ENCODE measurements at places on chromosomes 2 and 18.

DNA sequence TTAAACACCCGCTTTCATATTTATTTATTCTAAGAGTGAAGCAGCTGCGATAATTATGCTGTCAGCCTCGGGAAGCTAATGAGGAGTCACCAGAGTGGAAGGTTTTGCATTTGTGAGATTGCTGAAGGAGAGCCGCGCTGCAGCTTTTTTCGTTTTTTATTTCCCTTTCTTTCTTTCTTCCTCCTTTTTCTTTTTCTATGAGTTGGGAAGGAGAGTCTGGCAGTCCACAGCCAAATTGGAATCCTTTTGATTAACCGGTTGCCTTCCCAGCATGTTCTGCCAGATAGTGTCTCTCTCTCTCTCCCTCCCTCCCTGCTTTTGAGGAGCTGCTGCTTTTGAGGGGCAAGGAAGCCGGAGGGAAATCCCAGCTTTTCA, 82.1 kb downstream of the CDK15 start:
- DNase-seq = no peak

DNA sequence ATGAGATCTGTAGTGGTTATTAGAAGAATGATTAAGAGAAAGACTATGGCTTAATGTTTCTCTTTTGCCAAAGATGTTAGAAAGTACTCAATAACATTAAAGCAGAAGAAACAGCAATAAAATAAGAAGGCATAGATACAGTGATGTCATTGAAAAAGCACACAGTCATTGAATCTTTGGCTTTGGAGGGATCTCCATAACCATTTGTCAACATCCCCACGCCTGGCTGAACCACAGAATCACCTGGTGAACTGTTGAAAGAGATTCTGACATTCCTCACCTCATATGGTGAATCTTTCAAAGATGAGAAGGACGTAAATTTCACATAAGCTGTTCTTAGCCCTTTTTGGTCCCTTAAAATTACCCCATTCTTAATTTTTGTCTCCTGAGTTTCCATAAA, 324.6 kb upstream of the NRP2 start:
- DNase-seq = no peak

- DNase-seq = peak; percentile 33
These were observed 9.3 kb downstream of the RHOB start for GRCh38 chr2:20456116-20456571.

DNA sequence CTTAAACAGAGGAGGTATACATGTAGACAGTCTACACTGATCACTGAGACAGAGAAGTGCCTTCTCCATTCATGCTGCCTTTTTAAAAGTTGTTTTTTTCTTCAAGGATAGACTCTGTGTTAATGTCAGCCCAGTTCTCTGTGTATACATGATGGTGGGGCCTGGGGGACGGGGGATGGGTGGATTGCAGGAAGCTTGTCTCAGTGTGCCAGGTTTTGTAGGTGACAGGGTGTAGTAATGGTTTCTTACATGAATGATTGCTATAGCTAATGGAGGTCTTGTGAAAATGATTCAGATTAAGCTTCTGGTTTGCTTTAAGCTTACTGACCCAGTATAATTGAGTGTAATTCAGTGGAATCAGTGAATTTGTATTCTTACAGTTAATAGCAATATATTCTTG, 423.6 kb downstream of the PTPRM start:
- no peak for DNase-seq

- DNase-seq = no peak
These were observed 8.5 kb downstream of the CHST10 start for GRCh38 chr2:100408941-100409340.

DNA sequence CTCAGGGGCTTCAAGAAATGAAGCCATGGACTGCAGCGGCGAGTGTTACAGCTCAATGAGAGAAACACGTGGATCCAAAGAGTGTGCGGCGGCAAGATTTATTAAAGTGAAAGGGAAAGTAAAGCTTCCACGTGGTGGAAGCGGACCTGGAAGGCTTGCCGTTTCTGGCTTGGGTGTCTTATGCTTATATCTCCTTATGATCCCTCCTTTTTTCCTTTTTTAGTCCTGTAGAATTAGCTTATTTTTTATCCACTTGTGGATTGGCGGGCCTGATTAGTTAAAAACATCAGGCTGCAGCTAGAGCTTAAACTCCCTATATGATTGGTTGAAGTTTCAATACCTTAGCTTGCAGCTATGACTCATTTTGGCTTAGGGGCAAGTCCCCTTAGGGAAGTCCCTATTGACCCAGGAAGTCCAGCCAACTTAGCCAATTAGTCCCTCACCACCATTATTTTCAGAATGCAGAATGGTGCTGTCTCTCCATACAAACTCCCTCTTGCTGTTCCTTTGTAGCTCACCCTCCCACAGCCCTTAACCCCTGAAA, 11.6 kb upstream of the HNMT start:
- no peak for DNase-seq

- no peak for DNase-seq
These were observed 888 bp upstream of the TWSG1 start for GRCh38 chr18:9333441-9334328.

GRCh38 chr2:149033716-149034115, 4.8 kb upstream of the LYPD6B start:
- no peak for DNase-seq

DNA sequence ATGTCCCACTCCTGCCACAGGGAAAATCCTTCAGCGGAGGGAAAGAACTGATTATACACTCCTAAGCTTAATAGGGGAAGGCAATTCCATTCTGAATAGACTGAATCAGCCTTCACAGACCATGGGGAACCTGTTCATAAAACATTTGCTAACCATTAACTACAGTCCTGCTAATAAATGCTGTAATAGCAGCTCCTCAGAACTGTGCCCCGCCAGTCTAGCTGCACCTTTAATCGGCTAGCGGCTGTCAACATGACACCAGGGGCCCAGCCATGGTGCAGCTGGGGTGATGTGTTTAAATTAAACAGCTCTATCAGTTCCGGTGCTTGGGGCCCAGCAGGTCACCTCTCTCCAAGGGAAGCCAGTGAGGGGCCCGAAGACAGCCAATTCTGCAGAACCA, 77.8 kb downstream of the GALNT14 start:
- DNase-seq = no peak

DNA sequence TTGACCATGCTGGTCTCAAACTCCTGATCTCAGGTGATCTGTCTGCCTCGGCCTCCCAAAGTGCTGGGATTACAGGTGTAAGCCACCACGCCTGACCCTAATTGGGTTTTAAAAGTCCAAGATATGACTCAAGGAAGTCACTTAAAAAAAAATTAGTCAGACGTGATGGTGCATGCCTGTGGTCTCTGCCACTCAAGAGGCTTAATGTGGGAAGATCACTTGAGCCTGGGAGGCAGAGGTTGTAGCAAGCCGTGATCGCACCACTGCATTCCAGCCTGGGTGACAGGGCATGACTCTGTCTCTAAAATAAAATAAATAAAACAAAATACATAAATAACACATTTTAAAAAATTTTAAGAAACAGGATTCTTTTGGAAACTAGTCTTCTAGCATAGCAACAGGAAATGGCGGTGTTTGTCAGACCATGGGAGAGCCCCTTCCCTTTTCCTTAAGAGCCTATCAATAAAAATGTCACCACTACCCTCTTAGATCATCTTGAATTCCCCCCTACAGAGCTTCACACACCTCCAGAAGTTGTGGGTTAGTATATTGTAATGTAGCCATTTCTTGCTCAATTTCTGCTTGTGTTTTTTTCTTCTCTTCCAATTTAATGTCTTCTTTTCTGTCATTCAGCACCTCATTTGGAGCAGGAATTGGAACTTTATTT, 20.1 kb downstream of the SFT2D3 start:
- peak; percentile 70 for DNase-seq

- DNase-seq = no peak
These were observed 33.9 kb downstream of the MBP start for GRCh38 chr18:77098538-77099174.

DNA sequence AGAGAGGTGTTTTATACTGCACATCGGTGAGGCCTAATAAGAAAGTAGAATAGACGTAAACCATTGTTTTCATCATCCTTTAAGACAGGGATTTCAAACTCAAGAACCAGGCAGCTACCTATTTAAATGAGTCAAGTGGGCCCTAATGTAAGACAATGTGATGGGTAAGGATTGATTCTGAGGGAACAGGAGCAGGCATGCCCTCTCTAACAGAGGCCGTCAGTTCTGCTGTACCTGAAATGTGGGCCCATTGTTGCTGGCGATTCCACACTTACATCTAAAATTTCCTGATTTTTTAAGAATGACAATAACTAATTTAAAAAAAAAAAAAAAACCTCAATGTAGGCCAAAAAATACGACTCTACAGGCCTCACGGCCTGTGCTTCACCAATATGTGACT, 67.5 kb downstream of the ACSL3 start:
- no peak for DNase-seq

- no peak for DNase-seq
These were observed 18.2 kb downstream of the KIDINS220 start for GRCh38 chr2:8819194-8819593.

- no peak for DNase-seq
These were observed 210.3 kb downstream of the CYP26B1 start for GRCh38 chr2:71937396-71937795.

DNA sequence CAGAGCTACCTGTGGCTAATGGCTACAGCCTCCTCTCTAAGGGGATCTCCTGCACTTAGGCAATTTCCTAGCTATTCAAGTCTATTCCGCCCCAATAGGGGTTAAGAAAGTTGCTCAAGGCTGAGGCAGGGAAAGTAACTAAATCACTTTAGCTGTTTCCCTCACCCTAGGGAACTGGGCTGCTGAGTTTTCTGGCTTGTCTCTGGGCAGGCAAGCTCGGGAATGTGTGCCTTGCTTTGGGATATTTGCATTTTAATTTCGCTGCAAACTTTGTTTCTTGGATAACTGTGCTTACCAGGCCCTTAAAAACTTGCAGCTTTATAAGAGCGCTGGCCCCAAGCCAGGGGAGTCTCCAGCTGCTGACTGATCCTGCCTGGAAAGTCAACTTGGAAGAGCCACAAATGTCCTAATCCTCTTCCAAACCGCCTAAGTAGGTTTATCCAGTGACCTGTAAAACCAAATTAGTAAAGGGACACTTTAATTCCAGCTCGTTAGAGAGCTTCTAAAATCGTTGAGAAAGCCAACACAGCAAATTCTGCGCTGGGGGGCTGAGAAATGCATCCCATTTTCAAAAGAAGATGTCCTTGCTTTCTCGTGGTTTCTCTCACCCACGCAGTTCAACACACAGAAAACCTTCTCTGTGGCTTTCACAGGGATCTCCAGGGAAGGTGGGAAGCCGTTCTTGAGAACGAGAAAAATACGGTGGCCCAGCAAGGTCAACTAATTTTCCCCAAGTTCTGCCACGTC, 59.5 kb upstream of the SP3 start:
- peak; percentile 74 for DNase-seq

DNA sequence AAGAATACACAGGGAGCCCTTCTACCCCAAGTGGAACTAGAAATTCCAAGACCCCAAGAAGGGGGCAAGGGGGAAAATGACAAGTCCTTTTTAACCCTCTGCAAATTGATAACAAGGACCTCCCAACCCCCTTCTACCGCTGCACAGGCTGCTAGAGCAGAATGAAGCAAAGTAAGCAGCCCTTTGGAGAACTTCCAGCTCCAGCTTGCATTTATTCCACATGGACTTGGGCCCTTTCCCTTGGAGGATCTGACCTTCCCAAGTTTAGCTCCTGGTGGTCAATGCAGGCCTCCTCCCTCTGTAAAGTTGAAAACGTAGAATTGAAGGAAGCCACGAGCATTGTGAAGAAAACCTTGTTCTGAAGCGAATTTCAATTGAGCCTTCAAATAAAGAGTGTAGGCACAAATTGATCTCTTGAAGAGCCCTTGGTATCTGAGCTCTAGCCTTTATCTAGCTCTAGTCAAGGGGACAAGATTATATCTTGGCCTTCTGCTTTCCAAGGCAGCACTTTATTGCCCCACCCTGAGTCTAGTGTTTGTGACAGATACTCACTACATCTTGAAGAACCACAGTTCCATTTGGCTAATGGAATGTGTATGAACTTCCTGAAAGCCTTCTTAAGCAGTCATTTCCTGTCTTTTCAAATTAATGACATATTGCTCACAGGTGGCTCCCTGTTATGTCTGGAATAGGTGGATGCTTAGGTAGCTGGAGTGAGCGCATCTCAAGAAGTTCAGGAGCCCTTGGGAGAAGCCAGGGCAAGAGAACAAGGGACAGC, 37.2 kb downstream of the SLC14A2 start:
- DNase-seq = no peak

- peak; percentile 41 for DNase-seq
These were observed 36.4 kb downstream of the SCN1A start for GRCh38 chr2:166091439-166091838.

GRCh38 chr2:175435012-175435411, 253.5 kb upstream of the ATP5MC3 start:
- no peak for DNase-seq

GRCh38 chr2:44838116-44838790, 103.2 kb upstream of the SIX3 start:
- DNase-seq = no peak

GRCh38 chr2:178846458-178846802, 39.2 kb upstream of the TTN start:
- no peak for DNase-seq

DNA sequence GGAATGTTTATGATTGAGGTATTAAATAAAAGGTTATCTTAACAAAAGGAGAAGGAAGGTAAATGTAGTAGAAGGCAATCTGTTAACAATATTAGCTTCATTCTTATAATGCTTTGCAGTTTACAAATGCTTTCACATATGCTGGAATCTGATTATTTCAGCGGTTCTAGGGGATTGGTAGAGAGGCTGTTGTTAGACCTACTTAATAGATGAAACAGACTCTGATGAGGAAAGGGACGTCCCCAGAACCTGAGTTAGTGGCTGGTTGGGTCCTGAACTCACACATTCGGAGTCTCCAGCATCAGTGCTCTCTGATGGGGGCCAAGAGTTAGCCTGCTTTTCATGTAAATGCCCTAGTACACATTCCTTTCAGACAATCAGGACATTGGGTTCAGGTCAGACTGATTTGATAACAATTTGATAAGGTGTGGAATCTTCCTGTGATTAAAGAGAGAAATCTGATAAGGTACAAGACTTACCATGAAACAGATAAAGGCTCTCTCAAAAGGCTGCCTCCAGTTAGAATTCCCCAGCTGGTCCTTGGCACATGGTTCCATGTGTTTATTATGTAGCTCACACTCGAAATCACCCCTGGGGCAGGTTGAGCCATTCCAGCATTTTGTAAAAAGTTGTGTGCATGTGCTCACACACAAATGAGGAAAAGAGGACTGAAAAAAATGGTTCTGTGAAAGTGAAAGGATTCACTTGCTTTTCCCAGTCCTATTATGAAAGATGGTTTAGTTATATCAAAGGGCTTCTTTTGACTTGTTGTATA, 103.1 kb downstream of the GPD2 start:
- no peak for DNase-seq

DNA sequence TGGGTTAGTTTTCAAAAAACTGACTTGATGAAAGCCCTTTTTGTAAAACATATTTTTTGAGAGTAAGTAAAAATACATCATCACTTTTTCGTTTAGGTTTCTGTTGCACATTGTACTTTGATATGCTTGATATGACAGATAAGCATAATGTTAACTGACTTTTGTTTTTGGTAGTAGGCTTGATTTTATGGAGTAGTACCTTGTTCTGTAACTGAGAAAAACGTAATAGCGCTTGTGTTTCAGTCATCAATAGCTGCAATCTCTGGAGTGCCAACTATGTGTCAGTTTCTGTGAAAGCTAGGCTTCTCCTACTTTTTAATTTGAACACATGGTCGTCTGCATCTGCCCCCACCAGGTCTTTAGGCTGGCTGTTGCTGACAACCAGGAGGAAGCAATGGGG, 1.3 kb downstream of the LCLAT1 start:
- DNase-seq = no peak

Data from amniotic epithelial cell (primary cell).